ENCODE measurements at places on chromosomes 5 and 9.

DNA sequence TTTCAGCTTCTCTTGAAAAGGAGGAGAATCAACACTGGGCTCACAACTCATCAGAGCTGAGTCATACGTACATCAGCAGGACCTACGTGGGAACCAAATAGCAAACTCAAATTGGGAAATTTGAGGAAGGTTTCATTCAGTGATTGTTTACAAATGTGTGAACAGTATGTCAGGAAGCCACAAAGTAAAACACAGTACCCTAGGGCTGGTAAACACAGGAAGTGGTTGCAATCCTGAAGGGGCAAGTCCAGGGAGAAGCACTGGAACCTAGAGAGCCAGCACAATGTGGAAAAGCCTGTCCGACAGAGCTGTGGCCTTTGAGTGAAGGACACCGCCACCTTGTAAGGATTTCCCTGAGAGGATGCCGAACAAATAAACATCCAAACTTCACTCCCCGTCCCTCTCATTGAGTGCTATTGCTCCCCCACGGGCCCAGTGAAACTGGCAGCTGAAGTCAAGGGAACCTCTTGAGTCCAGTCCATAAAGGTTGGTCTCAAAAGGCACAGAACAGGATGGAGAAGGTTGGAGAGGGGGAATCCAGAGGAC is 26.7 kb upstream of the RICTOR start:
- DNase-seq: peak; percentile 65

- DNase-seq: no peak
Measured at GRCh38 chr5:156366521-156366920, 39.6 kb downstream of the SGCD start.

DNA sequence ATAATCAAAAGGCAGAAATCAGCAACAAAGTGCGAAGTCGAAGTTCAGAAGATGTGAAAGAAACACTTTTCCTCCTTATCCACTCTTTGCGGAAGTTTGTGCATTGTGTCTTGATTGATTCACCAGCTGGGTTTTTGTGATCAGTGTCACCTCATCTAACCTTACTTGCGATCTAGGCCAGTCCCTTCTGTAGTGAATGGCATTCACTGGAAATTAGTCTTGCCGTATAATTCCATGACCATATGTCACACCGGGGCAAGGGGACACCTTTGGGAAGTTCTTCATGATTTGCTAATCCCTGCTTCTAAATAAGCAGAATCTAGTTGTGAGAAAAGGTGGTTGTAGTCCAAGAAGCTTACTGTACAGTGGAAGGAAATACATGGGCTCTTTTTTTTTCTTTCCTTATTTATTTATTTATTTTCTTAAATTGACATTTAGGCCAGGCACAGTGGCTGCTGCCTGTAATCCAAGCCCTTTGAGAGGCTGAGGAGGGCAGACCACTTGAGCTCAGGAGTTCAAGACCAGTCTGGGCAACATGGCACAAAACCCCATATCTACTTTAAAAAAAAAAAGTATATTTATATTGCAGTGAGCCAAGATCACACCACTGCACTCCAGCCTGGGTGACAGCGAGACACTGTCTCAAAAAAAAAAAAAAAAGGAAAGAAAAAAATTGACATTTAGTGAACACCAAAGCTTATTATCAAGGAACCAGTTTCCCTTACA is 7.8 kb downstream of the RAI14 start:
- DNase-seq: no peak

DNA sequence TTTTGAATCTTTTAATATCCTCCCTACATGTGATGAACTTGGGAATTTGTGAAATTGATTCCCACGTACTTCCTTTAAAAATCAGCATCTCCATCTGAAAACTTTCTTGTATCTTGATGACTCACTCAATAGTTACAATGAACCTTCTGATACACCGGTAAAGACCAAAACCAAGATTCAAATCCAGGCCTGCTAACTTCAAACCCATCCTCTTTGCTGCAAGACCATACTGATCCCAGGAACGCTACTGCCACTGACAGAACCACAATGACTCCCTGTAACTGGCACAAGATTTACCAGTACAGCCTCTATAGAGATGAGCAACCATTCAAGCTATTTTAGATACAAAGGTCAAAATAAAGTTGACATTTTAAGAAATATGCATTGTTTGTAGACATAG is 332.9 kb downstream of the DNAH5 start:
- DNase-seq: no peak

- no peak for DNase-seq
Measured at GRCh38 chr5:158967541-158967940, 132.2 kb downstream of the EBF1 start.

DNA sequence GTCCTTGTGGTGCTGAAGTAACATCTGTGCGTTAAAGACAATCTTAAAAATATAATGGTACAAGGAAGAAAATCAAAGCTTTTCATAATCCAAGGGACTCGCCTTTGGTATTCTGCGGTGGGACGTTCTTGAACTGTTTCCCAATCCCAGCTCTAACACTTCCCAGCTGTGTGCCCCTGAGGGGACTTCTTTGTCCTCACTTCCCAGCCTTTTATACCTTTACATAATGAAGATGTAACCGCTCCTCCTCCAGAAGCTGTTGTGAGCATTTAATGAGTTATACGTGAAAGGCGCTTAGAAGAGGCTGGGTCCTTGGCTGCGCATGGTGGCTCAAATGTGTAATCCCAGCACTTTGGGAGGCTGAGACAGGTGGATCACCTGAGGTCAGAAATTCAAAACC is 16.9 kb downstream of the STK10 start:
- DNase-seq: no peak

DNA sequence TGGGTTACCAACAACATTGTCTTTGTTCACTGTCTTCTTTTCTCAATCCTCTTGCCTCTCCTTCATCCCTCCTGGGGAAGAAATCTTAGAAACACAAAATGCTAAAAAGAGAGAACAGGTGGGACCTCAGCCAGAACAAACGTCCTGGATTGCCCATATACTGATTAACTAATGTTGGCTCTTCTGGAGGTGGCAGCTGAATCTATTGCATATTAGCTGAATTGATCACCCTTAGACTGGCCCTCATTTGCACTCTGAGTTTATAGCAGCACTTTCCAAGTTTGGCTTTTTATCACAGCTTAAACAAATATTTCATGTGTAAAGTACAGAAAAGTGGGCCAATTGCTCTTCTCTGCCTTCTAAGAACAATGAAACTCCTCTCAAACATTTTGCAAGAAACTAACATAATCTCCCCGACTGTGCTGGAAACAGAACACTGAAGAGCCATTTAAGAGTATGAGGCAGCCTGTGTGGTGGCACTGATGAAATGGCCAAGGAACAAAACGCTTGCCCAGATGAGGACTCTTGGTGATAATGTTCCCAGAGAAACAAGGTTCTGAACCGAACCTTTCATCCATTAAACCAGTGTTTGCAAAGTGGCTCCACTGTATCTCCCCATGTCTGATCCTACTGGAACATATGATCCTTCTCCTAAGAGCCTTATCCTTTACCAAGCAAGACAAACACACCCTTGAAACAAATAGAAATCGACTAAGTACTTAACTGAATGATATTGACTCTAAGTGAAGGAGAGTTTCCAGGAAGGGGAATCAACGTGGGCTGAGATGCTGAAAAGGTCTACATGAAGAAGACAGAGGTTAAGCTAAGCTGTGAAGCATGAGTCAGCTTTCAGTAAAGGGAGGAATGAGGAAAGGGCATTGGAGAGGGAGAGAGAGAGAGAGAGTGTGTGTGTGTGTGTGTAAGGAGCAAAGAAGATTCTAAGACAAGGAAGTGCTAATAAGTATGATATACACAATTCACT is 83.2 kb upstream of the LIFR start:
- DNase-seq: peak; percentile 17

DNA sequence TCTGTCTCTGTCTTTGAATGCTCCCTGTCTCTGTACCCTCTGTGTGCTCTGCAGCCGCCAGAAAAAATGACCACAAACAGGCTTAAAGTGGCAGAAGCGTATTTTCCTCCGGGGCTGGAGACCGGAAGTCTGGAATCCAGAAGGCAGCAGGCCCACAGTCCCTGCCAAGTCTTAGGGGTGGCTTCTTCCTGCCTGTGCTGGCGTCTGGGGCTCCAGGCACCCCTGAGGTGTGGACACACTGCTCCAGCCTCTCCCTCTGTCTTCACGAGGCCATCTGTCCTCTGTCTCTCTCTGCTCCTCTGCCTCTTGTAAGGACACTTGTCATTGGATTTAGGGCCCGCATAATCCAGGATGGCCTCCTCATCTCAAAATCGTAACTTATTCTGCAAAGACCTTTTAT is 298.4 kb upstream of the IRX4 start:
- no peak for DNase-seq

DNA sequence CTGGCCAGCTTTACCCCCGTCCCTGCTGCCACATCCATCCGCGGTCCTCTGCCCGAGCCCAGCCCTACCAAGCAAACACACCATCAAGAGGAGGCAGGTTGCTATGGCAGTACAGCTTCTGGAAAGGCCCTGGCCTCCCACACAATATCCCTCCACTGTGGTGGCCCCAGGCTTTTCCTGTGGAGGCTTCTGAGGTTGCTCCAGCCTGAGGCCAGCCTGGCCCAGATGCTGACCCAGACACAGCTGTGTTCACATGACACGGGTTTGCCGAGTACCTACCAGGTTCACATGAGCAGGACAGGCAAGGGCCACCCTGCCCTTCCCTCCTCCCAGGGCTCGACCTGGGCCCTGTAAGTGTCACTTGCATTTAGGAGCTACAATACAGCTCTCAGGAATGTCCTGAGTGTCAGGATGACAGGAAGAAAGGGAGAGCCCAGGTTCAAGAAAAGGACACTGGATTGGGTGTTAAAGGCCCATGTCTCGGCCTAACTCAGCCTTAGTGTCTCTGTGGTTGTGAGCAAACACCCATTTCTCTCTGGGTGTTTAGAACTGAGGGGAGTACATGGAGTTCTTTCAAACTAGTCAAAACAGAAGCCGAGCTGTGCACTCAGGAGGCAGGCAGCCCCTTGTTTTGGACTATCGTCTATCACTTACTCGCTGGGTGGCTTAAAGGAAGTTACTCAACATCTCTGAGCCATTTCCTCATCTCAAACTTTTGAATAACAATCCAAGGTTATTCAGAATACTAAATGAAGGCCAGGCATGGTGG is 40.2 kb downstream of the NAIF1 start:
- no peak for DNase-seq

- DNase-seq: no peak
Measured at GRCh38 chr9:93531374-93531773, 45.0 kb upstream of the PHF2 start.

DNA sequence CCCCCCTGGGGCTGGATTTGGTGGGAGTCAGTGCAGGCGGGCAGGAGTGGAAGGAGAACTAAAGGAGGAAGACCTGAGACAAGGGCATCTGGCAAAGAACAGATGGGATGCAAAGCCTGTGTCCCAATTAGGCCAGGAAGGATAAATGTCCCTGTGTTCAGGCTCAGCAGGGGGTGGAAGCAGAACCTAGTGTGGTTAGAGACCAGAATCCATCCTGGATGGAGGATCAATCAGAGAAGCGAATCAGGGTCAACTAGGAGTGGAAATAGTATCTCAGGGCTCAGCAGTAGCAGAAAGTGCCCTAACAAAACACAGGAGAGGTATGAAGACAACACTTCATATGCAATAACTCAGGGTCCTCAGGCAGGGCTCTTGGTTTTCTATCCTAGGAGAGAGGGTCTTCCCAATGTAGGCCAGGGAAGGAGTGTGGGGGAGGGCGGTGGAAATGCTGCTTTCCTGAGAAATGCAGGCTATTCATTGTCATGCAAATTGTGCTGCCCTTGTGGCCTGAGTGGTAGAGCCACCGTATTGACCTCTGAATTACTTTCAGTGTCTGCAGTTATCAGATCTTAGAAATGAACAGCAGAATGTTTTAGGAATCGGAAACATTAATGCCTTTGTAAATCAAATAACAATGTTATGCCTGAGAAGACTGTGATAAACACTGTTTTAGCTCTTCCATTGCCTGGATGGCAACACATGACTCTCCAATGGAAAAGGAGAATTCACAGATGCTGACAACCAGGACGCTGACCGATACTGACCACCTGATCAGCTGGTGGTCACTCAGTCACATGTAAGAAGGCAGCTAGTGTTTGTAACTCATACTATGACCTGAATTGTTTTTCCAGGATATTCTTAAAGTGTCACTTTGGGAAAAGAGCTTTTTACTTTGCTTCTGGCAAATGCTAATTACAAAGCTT is 323.6 kb downstream of the SEMA5A start:
- no peak for DNase-seq

GRCh38 chr9:112012026-112012902 is 115.7 kb downstream of the UGCG start:
- peak; percentile 67 for DNase-seq

GRCh38 chr5:174718880-174719610 is 5.3 kb upstream of the MSX2 start:
- DNase-seq: no peak

- no peak for DNase-seq
Measured at GRCh38 chr9:77747163-77747562, 99.0 kb upstream of the GNA14 start.

DNA sequence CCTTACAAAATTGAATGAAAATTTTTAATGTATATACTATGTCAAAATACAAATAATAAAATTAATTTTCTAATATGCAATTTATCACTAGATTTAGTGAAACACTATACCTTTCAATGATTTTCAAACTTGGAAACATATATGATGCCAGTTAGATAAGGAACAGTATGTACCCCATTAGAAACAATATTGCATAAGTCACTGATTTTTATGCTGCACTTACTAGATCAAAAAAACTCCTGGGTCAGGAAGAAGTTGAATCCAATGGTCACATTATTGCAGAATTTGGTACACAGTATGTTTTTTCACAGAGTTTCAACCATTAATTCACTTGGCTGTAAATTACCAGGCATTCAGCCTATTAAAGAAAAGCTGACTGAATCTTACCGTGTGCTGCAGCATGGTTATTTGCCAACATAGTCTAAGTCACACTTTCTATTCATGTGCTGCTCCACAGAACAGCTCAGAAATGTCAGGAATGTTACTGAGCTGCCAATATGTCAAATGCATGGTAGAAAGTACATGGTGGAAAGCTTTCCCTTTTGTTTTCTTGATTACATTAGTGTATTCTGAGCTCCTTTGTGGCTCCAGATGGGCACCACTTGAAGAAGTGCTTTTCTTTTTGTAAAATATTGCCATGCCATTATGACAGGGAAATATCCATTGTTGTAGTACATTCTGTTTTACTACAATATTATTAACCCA is 9.9 kb upstream of the PRR16 start:
- DNase-seq: no peak

DNA sequence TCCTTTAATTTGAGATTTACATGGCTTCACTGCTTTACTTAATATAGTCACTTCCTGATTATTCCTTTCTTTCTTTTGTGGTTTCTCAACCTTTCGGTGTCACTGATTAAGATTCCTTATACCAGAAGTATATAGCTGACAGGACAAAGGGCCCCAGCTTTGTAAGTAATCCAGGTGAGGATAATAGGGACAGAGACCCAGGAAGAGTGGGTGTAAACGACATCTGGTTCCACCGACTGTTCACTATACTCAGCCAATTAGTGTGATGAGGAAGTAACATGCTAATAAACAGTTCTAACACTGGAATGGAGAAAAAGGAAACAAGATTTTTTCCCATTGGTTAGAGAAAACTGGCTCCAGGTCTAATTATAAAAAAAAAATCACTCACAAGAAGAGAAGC is 286.3 kb upstream of the EFNA5 start:
- DNase-seq: no peak

- DNase-seq: peak; percentile 42
Measured at GRCh38 chr9:108468364-108468763, 387.4 kb downstream of the ACTL7B start.

Data from Calu3 (cell line).